ENCODE measurements at places on chromosomes 4 and X.

GRCh38 chr4:121126449-121127006 is 37.6 kb downstream of the TNIP3 start:
- no peak for DNase-seq

DNA sequence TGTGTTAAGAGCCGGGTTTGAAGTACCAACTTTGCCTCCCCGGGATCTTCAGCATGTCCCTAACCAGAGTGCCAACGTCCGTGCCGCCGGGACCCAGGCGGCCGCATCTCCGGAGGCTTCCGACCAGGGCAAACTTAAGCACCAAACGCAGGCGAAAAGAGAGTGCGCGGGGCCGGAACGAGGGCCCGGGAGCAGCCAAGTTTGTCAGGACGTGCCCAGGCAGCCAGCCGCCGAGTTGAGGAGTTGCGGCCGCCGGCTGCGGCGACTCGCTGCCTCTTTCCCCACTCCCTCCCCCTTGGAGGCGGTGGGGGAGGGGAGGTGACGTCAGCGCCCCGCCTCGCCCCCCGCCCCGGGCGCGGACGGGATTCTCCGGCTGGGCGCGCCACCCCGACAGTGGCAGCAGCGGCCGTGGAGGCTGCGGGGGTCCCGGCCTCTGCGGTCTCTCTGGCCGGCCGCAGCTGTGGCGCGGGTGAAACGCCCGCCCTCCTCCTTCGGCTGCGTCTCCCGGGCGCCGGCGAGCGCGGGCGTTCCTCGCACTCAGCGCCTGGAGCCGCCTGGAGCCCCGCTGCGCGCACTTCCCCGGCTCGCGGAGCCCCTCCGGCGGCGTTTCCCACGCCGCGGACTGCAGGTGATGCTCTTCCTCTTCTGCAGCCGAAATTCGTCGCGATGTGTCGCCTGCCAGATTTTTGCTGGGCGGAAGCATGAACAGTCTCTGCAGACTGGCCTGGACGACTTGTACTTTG is 2.9 kb upstream of the FAT1 start:
- DNase-seq: peak; percentile 71

GRCh38 chrX:45422216-45422925 is 221.7 kb upstream of the DIPK2B start:
- peak; percentile 82 for DNase-seq

- no peak for DNase-seq
These were observed 23.5 kb downstream of the FMR1 start for GRCh38 chrX:147935156-147935758.

- DNase-seq: peak; percentile 66
These were observed at the start of gene MBNL3 for GRCh38 chrX:132488819-132489577. Gene MBNL3, minus strand, starts transcription at chrX:132489038. Its CDS starts 49,427 bp downstream, at chrX:132439611.
